GM12891 (cell line): ENCODE measurements at places on chromosomes 3 and 15.

- no peak for DNase-seq
Observed at GRCh38 chr3:184556582-184557347, 4.8 kb upstream of the EPHB3 start.

DNA sequence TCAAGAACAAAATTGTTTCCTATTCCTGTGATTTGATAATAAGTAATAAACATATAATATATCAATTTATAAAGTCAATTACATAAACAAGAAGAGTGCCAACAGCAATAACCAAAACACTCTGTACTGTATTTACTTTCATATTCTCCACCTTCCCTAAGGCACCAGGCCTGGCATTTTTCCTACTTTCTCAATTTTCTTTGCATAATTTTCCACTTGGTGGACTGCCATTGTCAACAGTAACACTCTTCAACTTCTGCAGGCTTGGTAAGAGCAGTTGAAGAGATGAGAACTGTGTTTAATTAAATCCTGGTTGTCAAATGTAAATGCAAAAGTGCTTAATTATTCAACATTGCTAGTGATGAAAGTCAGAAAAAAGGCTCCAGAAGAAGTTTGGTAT, 229.8 kb upstream of the PLSCR5 start:
- no peak for DNase-seq

GRCh38 chr3:196518966-196519717, 4.0 kb upstream of the SMCO1 start:
- DNase-seq: no peak

GRCh38 chr3:12922306-12922705, 80.9 kb upstream of the RPL32 start:
- DNase-seq: no peak

GRCh38 chr3:127740136-127740915, 67.6 kb downstream of the ABTB1 start:
- no peak for DNase-seq

DNA sequence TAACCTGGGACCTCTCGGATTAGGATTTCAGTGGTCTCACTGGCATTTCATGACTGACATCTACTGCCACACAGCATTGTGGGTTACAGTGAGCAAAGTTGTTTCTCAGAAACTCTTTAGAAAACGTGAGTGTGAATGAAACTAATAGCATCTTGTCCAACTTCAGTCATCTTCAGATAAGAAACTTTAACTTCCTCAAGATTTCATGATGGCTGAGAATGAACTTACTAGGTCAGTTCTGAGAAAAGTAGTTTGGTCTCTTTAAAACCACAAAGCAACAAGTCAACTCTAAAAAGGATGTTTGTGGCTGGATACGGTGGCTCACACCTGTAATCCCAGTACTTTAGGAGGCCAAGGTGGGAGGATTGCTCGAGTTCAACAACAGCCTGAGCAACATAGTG, 14.2 kb upstream of the HOMER2 start:
- DNase-seq: no peak

- no peak for DNase-seq
Observed at GRCh38 chr3:69276884-69277283, 109.0 kb downstream of the FRMD4B start.
